ENCODE measurements at places on chromosomes 11 and 22.

DNA sequence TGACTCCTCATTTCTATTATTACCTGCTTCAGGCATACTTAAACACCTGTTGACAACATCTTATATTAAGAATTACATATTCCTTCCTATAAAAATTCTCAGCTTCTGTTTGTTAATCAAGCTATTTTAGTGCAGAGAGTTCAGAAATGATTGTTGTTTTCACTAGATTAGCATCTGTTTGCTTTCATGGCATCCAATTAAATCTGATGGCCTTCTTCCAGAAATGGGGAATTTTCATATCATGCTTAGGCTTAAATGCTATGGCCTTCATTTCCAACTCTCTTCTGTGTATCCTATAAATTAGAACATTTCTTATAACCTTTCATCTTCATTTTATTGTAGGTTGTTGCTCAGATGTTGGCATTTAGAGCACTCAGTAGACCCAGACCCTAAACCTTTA lies 180.0 kb downstream of the WNT11 start:
- DNase-seq = no peak

DNA sequence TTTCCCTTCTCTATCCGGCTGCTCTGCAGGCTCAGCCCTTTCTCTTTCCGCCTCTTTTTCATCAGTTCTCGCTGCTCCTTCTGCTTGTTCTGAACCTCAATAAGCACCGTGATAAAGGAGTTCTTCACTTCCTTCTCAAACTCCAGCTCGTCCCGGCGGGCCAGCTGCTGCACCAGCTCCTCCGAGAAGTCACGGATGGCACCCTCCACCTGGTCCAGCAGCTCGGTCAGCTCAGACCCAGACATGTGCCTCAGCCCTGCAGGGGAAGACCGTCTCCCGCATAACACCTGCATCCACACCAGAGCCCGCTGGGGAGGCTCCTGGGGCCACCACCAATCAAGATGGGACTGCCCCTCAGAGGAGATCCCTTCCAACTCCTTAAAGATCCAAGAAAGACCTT lies 40.2 kb downstream of the FEZ1 start:
- DNase-seq = no peak

DNA sequence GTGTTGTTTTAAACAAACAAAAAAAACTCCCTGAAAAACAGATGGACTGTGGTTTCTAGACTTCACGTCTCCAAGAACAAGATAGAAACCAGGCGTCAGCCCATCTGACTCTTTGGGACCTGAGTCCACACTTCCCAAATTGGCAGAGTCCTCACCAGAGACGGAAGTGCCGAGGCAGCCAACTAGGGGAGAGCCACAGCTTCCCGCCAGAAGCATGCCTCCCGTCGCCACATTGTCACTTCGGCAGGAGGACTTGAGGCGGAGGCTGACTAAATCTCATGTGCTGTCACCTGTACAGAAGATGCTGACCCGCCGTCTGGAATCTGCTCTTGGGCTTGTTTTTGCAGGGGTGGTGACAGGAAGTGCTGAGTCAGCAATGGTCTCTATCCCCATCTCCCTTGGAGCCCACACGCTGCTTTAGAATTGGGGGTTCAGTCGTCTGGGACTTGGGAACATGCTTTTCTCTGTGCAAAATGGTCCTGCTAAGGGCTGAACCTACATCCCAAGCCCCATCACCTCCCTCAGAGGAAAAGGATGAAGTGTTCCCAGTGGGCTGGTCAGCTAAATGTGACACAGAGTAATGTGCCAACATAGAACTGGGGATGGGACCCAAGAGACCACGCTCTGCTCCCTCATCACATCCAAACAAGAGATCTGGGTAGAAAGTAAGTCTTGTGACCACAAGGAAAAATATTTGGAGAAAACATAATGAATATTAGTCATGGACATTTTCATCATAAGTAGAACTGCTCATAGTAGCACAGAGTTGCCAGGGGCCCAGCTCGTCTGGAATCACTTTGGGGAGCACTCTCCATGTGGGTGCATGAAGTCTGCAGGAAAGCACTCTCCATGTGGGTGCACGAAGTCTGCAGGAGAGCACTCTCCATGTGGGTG lies 152.9 kb downstream of the SNX19 start:
- DNase-seq = no peak

DNA sequence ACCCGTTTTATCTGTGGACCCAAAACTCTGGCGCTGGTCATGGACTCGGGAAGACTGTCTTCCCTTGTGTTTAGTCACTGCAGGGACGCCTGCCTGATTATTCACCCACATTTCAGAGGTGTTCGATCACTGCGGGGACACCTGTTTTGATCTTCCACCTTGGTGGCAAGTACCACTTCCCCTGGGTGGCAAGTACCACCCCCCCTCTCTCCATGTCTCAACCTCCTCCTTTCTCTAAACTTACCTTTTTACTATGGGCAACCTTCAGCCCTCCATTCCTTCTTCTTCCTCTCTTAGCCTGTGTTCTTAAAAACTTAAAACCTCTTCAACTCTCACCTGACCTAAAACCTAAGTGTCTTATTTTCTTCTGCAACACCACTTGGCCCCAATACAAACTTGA lies 1.9 kb upstream of the NDUFC2 start:
- DNase-seq = no peak

DNA sequence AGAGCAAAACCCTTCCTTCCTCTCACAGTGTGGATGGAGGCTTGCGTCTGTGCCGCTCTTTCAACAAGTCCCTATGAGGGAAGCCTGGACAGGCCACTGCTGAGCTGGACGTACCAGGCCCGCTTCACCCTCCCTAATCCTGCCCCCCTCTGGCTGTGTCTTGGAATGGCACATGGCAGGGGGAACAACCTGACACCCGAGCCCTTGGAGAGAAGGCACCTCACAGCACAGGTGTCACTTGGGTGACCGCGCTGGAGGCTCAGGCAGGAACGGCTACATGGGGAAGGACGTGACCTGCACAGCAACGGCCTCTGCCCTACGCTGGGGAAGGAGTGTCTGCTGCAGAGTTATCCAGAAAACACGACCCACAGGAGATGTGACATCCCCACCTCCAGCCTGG lies 11.0 kb downstream of the CARS1 start:
- no peak for DNase-seq

GRCh38 chr11:57153448-57153847 lies 28.3 kb upstream of the LRRC55 start:
- DNase-seq = no peak

GRCh38 chr11:61996933-61997332 lies 29.5 kb upstream of the FTH1 start:
- DNase-seq = peak; percentile 23

DNA sequence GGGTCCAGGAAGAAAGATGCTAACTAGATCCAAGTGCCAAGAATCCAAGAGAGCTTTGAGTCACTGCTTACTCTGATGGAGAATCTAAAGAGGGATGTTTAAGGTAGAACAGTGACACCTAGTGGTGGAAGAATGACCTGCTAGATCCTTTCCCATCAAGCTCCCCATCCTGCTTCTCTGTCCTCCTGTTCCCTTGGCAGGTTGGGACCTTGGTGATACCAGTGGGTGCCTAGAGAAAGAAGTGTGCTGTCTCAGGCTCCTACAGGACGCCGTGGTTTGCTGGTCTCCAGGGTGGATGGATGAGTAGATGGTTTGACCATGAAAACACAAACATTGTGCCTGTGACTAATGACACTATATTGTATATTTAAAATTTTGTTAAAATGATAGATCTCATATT lies 383.7 kb downstream of the TMEM135 start:
- DNase-seq = no peak

- DNase-seq = peak; percentile 76
Observed at GRCh38 chr11:57596266-57596885, 1.1 kb upstream of the SERPING1 start.

DNA sequence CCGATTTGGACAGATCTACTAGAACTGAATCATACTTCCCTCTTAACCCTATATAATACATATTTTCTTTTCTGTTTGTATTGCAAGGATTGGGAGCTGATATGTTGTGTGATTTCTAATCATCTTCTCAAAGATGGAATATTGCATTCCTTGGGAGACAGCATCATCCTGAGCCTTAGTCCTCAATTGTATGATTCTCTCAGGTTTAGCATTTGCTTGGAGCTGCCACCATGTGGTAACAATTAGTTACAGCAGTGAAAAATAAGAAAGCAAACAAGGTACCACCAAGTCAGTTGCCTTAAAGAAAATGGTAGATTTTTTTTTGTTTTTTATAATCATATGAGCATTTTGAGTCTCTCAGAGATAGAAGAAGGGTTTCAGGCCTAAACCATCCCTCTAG lies 11.9 kb downstream of the SNX19 start:
- no peak for DNase-seq

DNA sequence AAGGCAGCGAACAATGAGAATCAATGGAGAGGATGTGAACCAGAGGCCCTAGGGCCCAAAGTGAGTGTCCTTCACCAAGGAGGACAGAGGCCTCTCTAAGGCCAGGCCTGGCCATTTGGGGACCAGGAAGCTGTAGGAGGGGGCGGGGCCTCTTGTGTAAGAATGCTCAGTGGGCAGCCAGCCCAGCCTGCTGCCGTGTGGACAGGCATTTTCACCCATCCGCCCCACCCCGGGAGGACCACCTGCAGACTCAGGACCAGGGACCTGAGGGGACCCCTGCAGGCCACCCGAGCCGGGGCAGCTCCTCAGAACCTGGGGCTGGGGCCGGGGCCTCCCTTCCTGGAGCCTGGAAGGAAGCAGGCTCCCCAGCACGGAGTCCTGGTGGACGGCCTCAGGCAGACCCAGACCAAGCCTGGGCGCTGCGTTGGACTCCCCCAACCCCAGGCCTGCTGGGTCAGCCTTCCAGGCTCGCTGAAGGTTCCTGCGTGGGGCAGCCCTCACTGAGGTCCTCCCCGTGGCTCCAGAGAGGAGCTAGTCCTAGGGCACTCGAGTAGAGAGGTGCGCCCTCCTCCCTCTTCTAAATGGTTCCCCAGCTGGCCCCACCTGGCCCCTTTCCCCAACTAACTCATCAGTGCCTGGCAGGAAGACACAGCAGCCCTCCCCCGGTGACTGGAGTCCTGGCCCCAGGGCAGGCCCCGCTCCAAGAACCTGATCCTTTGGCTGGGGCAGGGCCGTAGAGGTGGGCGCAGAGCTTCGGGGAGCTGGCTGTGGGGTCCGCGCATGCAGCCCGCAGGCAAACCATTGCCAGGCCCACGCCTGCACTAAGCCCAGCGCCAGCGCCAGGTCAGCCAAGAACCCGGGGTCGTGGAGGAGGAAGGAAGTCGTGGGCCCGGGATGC lies 1.5 kb upstream of the TRABD start:
- DNase-seq = peak; percentile 79

- no peak for DNase-seq
Observed at GRCh38 chr11:17489751-17490150, 13.1 kb upstream of the ABCC8 start.

DNA sequence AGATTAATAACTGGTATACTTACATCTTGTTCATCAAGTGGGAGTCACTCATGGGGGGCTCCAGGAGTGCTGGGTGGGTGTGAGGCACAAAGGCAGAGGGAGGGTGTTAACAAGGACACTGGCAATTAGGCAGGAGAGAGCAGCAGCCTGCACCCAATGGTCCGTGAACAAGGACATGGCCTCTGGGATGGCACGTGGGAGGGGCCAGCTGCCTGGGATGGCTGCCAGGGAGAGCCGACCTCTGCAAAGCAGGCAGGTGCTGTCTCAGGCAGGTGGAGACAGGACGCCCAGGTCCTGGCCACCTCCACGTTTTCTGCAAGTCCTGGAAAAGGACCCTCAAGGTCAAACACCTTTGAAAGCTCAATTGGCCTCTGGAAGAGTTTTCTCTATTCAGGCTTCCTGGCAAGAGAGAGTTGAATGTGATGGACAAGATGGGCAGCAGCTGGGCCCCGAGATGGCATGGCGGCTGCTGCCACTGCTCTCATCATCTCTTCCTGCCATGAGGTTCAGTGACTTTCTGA lies 257.1 kb downstream of the BUD13 start:
- DNase-seq = no peak

DNA sequence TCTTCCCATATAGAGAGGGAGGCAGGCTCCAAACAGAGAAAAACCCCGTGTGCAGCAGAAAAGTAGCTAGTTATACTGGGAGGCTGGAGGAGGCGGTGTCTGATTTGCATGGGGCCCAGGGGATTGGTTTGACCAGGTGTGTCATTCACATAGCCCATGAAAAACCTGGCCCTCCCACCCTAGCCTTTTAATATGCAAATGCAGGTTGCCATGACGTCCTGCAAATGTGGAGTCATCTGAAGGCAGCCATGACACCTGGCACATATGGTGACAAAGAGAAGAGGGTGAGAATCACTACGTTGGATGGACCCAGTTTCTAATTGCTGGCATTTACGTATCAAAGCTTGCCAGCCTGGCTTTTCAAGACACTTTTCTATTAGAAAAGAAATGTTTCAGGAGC lies 57.8 kb downstream of the FAM181B start:
- DNase-seq = no peak

- DNase-seq = no peak
Observed at GRCh38 chr22:24465566-24465965, 29.6 kb upstream of the UPB1 start.

- peak; percentile 64 for DNase-seq
Observed at GRCh38 chr11:27514558-27514957, 8.0 kb upstream of the LIN7C start.

All from left lobe of liver (tissue), 2 donors.